Stimulated activated CD8-positive, alpha-beta memory T cell treated with anti-CD3 and anti-CD28 coated beads, Interleukin-4, amount 100 ng/mL, for 1 hour (primary cell): ENCODE measurements at places on chromosomes 3 and 15.

DNA sequence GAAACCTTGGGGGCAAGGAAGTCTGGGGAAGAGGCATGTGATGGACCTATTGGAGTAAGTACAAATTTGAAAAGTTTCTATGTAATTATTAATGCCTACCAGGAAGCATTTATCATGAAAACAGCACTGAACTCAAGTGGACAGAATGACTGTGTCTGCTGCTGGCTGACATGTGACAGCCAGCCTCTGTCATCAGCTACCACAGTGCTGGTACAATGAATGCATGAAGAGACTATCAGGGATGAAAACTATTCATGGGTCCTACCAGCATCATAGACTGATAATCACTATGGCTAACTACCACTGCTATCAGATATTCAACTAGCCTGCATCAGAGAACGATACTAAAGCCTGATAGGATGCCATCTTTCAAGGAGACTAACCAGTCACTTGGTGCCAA is 193.5 kb downstream of the RAP2B start:
- DNase-seq: no peak

DNA sequence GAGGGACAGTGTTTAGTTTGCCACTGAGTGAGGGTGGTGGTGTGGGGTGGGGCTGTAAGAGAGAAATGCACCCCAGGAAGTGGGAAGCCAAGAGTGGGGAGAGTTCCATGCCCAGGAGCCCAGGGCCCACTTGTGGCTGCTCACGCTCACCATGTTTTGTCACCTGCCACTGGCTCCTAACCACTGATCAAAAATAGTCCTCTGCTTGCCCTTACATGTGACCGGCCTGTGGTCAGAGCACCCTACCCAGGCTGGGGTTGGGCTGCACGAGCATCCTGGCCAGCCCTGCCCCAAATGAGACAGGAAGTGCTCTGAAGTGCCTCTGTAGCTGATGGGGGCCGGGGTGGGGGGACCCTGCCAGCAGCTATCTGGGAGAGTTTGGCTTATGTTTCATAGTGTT is 216.3 kb downstream of the RPLP1 start:
- no peak for DNase-seq

- DNase-seq: no peak
Measured at GRCh38 chr3:46979958-46980497, 562 bp downstream of the NBEAL2 start.

GRCh38 chr3:135980343-135980742 is 14.8 kb downstream of the PPP2R3A start:
- DNase-seq: no peak

- DNase-seq: no peak
Measured at GRCh38 chr3:63364495-63364894, 86.4 kb downstream of the SYNPR start.

- DNase-seq: no peak
Measured at GRCh38 chr3:67067251-67067650, 69.1 kb downstream of the KBTBD8 start.

DNA sequence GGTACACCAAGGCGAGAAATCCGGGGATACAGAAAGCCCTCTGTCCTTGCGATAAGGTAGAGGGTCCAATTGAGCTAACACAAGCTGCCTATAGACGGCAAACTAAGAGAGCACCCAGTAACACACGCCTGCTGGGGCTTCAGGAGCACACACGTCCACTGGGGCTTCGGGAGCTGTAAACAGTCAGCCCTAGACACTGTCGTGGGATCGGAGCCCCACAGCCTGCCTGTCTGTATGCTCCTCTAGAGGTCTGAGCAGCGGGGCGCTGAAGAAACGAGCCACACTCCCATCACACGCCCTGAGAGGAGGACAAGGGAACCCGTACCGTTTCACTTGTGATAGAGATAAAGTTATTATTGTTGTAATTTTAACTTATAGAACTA is 486 bp downstream of the SAMMSON start:
- no peak for DNase-seq

DNA sequence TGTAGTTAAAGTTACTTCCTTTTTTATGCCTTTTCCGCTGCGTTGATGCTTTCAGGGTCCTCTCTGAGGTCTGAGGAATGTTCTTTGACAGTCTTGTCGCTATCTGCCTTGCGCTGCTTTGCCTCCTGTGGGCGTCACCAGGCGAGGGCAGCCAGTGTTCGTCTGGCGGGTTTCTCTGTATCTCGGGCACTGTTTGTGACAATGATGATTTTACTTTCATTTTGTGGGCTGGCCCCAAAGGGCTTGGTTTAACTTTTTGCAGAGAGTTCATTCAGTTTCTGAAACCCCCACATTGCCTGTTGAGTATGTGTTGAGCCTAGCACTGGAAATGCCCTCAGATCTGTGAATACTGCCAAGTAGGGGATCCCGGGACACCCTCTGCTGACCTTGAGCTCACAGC is 24.6 kb upstream of the SACM1L start:
- DNase-seq: peak; percentile 50

DNA sequence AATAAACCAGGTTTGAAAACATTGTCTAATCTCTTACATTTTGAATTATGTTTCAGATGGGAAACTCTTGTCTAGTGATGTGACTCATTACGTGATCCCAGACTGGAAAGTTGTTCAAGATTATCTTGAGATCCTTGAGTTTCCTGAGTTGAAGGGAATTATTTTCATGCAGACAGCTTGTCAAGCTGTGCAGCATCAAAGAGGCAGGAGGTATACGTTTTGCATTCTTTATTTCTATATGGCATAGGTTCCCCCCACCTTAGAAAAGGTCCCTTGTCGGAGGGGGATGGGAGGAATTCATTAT is 1.5 kb downstream of the DIS3L start:
- no peak for DNase-seq

GRCh38 chr3:29332195-29332637 is 51.3 kb downstream of the RBMS3 start:
- DNase-seq: no peak

GRCh38 chr3:192090586-192090985 is 629.6 kb downstream of the PYDC2 start:
- no peak for DNase-seq

- no peak for DNase-seq
Measured at GRCh38 chr3:150911771-150912170, 6.5 kb upstream of the MINDY4B start.

GRCh38 chr15:58842713-58843396 is 71.8 kb downstream of the MINDY2 start:
- DNase-seq: no peak

GRCh38 chr3:38150780-38151528 is 12.5 kb downstream of the MYD88 start:
- no peak for DNase-seq

DNA sequence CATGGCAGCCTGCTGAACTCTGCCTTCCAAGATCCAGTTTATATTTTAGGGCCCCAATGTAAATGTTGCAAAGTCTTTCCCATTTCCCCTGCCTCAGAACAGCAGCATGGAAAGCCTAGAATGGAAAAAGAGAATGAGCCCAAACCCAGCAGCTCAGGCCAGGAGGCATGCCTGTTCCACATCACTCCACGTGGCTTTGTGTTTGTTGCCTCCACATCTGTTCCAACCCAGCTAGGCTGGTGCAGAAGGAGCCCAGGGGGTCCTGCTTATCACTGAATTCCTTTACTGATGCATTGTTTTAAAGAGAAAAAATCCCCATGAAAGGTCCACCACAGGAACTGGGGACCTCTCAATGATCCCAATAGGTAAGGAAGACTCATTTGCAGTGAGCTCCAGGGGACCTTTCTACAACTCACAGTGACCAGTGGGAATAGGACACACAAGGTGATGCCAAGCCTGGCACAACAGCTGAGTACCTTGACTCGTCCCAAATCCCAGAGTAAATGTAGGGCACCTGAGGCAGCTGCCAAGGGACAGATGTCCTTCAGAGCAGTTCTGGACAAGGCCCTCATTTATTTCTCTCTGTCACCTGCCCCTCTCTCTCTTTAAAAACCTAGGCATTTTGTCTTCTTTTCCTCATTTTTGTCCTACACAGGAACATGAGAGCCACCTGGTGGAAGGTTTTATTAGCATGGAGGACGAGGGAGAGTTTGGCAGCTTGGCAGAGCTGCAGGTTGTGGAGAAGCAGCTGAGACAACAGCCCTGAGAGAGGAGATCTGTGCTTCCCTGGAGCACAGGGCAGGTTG is 41.7 kb upstream of the ADAMTS17 start:
- no peak for DNase-seq

- no peak for DNase-seq
Measured at GRCh38 chr3:120469440-120469839, 18.6 kb upstream of the FSTL1 start.

GRCh38 chr3:139718415-139718814 is 40.6 kb upstream of the NMNAT3 start:
- no peak for DNase-seq

GRCh38 chr15:70478251-70478990 is 284.9 kb downstream of the UACA start:
- DNase-seq: no peak

DNA sequence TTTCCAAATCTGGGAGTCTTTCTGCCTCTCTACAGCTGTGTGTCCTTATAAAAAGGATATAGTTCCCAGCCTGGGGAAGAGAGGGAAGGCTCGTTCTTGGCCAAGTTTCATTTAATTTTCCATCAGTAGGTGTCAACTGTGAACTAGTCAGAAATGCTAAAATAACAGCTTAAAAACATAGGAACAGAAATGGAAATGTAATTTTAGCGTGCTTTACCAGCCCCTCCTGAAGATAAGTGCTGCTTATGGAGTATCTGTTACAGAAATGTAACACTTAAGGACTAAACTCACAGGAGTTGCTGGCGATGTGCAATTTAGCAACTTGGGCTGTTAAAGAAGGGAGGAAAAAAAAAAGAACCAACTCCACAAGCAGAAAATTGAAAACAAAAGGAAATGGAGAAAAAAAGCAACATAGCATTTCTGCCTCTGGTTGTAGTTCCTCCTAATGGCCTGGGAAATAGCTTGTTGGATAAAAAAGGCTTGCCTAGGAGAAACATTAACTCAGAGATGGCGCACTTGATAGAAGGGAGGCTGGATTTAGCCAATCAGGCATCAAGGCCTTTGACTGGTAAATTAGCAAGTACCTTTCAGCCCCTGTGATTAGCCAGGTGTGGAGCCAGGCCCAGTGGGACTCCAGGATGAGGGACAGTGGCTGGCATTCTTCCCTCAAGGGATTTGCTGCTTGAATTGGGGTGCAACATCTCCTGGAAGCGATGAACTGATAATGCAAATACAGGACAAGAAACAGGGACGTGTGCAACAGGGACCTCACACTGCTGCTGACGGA is 84.3 kb downstream of the RPLP1 start:
- DNase-seq: no peak

GRCh38 chr3:192904632-192905289 is 12.9 kb downstream of the MB21D2 start:
- DNase-seq: no peak

DNA sequence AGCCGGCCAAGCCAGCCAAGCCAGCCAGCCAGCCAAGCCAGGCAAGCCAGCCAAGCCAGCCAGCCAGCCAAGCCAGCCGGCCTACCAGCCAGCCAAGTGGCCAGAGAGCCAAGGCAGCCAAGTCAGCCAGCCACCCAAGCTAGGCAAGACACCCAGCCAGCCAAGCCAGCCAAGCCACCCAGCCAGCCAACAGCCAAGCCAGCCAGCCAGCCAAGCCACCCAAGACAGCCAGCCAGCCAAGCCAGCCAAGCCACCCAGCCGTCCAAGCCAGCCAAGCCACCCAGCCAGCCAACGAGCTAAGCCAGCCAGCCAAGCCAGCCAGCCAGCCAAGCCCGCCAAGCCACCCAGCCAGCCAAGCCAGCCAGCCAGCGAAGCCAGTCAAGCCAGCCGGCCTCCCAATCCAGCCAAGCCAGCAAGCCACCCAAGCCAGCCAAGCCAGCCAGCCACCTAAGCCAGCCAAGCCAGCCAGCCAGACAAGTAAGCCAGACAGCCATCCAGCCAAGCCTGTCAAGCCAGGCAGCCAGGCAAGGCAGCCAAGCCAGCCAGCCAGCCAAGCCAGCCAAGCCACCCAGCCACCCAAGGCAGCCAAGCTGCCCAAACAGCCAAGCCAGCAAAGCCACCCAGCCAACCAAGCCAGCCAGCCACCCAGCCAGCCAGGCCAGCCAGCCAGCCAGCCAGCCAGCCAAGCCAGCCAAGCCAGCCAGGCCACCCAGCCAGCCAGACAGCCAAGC is 200.5 kb downstream of the GOLGA6L6 start:
- no peak for DNase-seq

- DNase-seq: no peak
Measured at GRCh38 chr3:153029350-153029749, 132.7 kb upstream of the RAP2B start.

- DNase-seq: no peak
Measured at GRCh38 chr3:61343543-61343942, 92.3 kb upstream of the FHIT start.

GRCh38 chr3:15310491-15311370 is 21.7 kb downstream of the SH3BP5 start:
- DNase-seq: no peak

GRCh38 chr3:190644766-190645165 is 130.9 kb downstream of the IL1RAP start:
- DNase-seq: no peak

- no peak for DNase-seq
Measured at GRCh38 chr3:71372911-71373637, 210.5 kb downstream of the FOXP1 start.

DNA sequence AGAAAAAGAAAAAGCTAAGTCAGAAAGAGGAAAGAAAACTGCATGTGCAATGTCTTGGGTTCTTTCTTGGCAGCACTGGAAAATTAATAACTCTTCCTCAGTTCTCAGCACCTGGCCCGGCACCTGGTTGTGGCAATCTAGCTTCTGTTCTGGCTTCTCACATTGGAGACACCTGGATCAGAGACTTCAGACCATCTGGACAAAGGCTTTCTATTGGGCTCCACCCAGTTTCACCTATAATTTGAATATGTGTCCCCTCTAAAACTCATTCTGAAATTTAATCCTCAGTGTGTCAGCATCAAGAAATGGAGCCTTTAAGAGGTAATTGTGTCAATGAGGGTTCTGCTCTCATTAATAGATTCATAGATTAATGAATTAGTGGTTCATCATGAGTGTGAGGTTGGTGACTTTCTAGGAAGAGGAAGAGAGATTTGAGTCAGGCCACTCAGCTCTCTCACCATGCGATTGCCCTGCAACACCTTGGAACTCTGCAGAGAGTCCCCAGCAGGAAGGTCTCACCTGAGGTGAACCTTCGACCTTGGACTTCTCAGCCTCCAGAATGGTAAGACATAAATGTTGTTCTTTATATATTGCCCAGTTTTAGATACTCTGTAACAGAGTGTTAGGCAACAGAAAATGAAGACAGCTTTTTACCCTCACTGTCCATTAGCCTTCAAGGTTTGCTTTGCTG is 679.9 kb downstream of the NTRK3 start:
- no peak for DNase-seq

DNA sequence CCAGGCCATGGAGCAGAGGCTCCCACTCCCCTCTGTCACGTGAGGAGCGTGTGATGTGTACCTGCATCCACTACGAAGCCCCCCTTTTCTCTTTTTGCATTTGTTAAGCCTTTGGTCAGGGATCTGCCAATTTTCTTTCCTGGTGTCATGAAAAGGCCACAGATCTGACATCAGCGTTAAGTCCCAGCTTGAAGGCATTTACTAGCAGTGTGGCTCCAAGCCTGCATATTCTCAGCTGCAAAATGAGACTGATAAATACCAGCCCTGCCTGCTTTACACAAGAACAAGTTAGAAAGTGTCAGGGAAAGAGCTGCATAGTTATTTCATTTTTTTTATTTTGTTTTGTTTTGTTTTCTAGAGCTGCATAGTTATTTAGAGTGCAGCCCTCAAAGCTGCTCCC is 2.3 kb upstream of the ANKRD63 start:
- DNase-seq: no peak

GRCh38 chr3:143192193-143192592 is 72.6 kb downstream of the CHST2 start:
- no peak for DNase-seq

- DNase-seq: no peak
Measured at GRCh38 chr3:78970656-78971055, 797.1 kb downstream of the ROBO1 start.

- no peak for DNase-seq
Measured at GRCh38 chr3:138186221-138186620, 880 bp upstream of the ARMC8 start.
